ENCODE measurements at places on chromosomes 11 and 22.

DNA sequence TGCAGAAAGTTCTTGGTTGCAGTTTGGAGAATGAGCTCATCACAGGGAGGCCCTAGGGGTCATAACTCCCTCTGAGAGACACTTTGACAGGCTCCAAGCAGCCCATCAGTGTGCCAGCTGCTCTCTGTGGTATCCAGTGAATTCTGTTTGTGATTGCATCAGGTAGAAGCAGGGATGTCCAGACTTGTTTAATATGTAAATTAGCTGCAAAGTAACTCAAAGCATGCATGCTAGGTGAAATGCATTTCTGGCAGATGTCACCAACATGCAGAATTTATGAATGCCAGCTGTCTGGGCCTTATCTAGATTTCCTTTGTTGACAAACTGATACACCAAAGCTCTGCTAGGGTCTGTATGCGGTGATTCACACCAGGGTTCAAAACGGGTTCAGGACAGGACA lies 123.6 kb upstream of the MTNR1B start:
- DNase-seq = no peak

- DNase-seq = no peak
Observed at GRCh38 chr11:80136991-80137390, 696.2 kb upstream of the TENM4 start.

GRCh38 chr22:28728621-28729313 lies 12.9 kb downstream of the CHEK2 start:
- DNase-seq = no peak

DNA sequence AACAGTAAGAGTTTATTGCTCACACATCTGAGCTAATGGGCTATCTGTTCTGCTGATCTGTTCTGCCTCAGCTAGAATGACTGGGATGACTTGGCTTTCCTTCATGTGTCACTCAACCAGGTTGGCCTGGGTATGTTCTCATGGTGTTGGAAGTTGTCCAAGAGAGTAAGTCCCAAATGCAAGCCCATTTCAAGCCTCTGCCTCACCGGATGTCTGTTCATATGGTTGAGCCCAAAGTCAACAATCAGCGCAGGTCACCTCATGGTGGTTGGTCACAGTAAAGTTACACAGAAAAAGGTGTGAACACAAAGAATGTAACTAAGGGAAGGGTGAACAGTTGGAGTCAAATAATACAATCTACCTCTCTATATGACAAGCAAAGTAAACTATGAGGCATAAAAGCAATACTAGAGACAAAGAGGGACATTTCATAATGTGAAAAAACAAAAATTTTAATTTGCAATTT lies 1.9 kb downstream of the GDPD4 start:
- no peak for DNase-seq

- no peak for DNase-seq
Observed at GRCh38 chr22:17888855-17889254, 114.6 kb upstream of the BID start.

DNA sequence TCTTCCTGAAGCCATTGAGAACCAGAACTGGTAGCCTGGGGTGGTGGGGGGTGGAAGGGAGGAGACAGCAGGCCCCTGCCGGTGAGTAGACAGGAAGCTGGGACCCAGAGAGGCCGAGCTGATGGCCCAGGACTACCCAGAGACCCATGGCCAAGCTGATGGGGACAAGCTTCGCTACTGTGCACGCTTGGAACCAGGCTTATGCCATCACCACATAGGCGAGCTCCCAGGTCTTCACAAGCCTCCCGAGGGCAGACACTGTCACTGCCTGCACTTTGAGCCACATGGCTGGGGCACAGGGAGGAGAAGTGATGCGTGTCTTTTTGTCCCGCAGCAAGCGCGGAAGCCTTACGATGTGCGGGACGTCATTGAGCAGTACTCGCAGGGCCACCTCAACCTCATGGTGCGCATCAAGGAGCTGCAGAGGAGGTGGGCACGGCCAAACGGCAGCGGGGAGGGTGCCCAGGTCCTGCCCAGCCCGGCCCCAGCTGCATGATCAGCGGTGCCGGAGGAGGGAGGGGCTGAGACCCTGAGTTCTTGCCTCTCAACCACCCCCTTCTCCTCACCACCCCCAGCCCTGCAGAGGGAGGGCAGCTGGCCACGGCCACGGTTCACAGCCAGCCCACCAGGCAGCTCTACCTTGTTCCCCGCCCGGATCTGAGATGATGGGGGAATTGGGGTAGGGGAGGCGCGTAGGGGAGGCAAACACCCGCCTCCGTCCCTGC lies 76.0 kb upstream of the KCNQ1OT1 start:
- no peak for DNase-seq

DNA sequence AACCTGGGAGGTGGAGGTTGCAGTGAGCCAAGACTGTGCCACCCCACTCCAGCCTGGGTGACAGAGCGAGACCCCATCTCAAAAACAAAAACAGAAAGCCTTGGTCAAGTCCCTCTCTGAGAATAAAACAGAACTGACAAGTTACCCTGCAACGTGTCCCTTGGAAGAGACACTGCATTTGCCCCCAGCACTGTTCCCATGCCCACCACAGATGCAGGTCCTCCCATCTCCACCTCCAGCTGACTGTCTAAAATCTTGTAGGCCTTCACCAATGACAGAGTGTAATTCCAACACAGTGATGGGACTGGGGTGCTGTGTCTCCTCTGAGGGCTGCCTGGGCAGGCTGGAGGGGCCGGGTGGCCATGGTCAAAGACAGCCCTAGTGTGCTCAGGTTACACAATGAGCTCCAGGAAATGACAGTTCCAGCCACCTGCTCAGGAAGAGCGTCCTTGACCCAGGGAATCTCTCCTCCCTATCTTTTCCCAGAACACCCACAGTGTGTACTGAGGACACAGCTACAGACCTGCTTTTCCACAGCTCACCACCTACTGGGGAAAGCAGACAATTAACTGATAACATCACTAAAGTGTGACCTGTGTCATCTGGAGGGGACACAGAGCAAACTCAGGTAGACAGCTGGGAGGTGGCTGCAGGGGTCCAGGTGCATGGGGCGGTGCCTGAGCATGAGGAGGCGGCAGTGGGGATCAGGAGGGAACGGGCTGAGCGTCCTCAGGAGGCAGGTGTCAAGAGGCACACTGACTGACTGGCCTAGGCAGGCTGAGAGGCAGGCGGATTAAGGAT lies 56.4 kb downstream of the ARFGAP3 start:
- no peak for DNase-seq
